Stimulated activated CD8-positive, alpha-beta memory T cell treated with anti-CD3 and anti-CD28 coated beads, Interleukin-2, amount 100 ng/mL, for 1 hour (primary cell): ENCODE measurements at places on chromosomes 12 and 14.

DNA sequence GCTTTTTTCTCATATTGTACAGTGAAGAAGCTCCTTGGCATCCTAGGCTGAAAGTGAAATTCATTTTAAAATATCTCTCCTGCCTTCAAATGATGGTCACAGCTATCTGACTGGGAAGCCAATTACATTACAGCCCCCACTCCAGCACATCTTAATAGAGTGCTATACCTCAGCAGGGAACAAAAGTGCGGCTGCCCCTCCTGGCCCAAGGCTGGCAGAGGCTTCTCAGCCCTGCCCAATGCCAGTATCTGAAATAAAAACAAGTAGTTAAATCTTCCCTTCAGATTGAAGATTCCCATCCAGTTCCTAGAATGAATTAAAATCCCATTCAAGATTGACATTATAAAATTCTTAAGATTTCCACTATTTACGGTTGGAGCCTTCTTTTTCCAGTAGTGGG lies 54.9 kb upstream of the GNG2 start:
- DNase-seq = no peak

DNA sequence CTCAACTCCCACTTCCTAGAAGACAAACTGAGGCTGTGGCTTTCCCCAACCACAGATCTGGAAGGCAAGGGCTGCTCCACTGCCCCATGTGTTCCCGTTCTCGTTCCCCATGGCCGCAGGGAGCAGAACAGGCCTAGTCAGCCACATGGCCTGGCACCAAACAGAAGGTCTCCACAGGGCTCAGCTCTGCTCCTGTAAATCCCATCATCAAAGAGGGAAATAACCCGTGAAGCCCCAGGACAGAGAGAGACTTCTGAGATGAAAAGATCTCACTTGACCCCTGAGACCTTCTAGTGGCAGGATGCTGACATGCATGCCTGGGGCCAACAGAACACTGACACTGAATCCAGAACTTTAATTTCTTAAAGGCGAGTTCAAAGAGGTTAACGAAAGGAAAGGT lies 68.9 kb downstream of the BCL11B start:
- no peak for DNase-seq

GRCh38 chr14:76827696-76828296 lies 1.6 kb downstream of the LRRC74A start:
- DNase-seq = no peak

GRCh38 chr12:2396448-2396871 lies 343.7 kb downstream of the CACNA1C start:
- no peak for DNase-seq

DNA sequence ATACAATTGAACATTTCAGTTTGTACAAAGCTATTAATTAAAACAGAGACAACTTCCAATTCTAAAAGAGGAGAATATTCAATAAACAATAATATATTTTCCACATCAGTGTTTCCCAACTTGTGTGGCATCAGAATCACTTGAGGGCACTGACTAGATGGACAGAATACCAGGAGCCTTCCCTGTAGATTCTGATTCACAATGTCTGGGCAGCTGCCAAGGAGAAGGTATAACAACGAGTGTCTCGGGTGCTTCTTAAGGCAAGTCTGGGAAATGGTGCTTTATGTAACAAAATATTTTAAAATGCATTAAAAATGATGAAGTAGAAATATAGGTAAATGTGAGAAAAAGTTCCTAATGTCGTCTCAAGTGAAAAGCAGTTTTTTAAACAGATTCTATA lies 26.2 kb downstream of the GALC start:
- DNase-seq = no peak
